ENCODE measurements at places on chromosomes 4 and X.
A peak's percentile ranks its signal among the peaks of the same experiment; 100 is the strongest.

DNA sequence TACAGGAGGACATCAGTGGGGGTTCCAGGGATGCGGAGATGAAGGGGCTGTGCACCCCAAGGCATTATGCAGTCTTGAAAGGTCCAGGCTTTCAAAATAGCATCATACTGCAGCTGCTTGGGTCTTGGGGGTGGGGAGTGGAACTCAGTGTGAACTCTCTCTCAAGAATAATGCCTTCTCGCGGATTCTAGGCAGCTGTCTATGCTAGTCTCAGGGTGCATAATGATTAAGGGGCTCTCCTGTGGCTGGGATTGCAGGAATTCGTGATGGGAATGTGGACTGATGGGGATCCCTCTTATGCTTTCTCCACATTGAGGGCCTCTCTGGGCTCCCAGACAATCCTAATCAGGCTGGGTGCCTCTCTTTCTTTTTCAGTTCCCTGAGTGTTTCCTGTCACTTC lies 172.2 kb upstream of the ARHGAP24 start:
- no peak for DNase-seq

DNA sequence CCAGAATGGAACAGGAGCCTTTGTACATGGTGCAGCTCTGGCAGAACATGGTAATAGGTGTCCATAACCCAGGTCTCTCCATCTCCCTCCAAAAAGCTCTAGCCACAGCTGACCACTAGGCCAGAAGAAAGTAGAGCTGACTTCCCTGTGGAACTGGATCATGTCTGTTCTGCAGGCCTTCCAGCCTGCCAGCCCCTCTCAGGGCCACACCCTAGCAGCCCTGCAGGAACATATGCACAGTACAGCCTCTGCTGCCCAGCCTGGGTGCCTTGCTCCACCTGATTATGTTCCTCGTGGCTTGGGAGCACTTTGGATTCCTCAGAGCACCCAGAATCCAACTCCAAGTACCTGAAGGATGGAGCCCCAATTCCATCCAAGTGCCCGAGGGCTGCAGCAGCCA lies 12.0 kb downstream of the NDST3 start:
- no peak for DNase-seq

- DNase-seq: no peak
Observed at GRCh38 chr4:14652522-14652921, 349.8 kb upstream of the CPEB2 start.

GRCh38 chrX:110698696-110699095 lies 96.9 kb downstream of the CHRDL1 start:
- DNase-seq: no peak

DNA sequence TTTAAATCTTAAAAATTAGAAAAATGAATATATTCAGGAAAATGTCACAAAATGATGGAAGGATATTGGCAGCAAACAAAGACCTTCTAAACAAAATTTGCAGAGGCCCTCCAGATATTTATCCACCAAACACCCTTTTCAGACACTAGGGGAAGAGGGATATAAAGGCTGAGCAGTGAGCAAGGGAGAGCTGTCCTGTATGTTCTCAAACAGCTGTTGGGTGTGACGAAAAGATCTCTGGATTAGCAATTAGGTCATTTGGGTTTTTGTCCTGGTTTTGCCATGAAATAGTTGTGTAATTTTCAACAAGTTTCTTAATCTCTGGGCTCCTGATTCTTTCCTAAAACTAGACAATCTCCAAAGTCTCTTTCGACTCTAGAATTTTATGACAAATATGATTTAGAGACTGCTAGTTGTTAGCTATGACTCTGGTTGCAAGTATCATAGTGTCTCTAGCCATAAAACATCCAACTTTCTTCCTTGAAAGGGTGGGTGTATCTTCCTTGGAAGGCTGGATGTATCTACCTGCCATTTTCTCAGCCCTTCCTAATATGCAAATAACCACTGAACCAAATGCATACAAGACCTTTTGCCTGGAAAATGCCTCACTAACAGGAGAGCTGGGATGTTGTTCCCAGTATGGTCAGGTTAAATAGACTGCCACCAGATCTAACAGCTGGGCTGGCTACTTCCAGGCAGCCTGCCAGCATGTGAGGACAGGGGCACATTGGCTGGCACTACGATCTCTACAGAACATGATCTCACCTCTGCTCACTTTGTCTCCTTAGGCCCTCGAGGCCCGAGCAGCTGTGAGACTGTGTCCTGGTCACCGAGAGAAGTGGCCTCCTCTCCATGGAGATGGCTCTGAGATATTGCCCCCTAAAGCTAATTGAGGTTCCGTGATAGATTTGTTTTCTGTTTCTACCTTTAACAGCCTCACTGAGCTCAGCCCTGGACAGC lies 225.5 kb upstream of the JADE1 start:
- DNase-seq: no peak

GRCh38 chr4:31037703-31038102 lies 317.5 kb downstream of the PCDH7 start:
- DNase-seq: no peak

DNA sequence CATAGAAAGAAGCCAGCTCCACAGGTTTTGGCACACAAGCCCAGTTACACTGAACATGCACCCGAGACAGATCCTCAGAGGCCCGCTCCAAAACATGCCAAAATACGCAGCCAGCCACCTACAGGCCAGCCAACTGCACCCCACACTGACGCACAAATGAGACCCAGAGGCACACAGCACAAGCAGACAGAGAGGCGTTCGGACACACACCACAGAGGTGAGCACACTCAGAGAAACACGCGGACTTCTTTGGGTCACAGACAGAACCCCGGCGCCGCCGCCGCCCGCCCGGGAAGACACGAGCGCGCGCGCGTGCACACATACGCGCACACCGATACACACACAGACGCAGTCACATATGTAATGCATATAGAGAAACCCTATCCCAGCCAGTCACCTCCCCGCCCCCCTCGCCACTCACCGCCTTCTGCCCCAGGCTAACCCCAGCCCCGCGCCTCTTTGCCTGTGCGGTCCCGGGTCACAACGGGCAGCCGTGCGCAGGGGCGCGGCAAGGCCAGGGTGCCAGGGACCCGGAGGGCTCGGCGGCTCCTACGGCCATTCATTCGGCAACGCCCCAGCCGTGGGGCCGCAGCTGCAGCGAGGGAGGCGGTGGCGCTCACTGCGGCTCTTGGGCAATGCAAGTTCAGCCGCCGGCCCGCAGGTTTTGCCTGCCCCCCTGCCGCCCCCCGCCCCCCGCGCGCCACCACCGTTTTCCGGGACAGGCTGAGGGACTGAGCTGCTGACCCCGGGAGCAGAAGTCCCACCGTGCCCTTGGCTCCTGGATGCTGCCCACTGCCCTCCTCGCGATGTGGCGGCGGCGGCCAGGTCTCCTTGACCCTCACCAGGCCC lies 553 bp downstream of the SEPTIN6 start:
- peak; percentile 40 for DNase-seq

DNA sequence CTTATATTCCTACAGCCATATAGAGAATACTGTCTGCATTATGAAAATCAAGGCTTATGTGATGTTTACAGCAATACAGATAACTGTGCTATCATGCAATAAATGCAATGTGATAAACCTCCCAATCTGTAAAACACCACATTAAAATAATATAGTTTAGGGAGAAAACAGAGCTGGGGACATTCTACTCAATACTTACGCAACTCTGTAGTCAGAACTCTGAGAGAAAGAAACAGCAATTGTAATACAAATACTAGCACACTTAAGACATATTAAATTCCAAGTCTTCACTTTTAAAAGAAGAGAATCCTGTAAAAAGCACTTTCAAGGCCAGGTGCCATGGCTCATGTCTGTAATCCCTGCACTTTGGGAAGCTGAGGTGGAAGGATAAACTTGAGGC lies 61.4 kb downstream of the ANKRD17 start:
- no peak for DNase-seq

GRCh38 chrX:23938690-23939089 lies 30.9 kb downstream of the CXorf58 start:
- DNase-seq: peak; percentile 8

DNA sequence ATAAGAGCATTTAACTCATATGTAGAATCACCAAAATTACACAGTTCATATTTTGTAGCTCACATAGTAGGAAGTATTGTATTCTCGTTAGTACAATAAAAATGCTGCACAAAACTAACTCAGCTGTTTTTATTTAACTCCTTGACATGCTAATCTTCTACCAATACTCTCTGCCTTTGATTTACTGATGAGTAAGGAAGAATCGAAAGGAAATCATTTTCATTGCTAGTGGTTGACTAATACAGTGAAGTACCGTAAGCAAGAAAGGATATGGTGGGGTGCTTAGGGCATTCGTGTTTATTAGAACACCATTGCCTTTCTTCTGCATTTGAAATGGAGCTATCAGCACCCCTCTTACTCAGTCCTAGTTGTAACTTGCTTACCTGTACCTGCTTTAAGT lies 1239.1 kb upstream of the TENM3 start:
- peak; percentile 66 for DNase-seq

- peak; percentile 22 for DNase-seq
Observed at GRCh38 chr4:7105276-7105675, 37.4 kb upstream of the GRPEL1 start.

GRCh38 chrX:152028579-152028978 lies 54.1 kb upstream of the GABRE start:
- DNase-seq: no peak

GRCh38 chr4:31341601-31342359 lies 621.6 kb downstream of the PCDH7 start:
- DNase-seq: no peak

DNA sequence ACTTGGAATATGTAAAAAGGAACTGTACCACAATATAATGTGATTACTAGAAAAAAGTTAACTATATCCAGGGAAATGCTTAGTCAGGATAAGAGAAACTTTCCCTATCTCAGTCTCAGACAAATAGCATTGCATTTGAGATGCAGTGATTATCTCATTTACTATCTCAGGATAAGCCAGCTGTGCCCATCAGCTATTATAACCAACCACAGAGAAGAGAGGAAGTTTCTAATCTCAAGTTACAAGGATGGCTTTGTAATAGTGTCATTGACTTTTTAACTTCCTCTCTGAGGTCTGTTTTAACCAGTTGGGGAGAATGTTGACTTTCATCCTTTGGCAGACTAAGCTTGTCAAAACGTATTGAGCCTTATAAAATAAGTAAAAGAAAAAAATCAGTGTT lies 56.5 kb downstream of the SNX25 start:
- DNase-seq: peak; percentile 64

DNA sequence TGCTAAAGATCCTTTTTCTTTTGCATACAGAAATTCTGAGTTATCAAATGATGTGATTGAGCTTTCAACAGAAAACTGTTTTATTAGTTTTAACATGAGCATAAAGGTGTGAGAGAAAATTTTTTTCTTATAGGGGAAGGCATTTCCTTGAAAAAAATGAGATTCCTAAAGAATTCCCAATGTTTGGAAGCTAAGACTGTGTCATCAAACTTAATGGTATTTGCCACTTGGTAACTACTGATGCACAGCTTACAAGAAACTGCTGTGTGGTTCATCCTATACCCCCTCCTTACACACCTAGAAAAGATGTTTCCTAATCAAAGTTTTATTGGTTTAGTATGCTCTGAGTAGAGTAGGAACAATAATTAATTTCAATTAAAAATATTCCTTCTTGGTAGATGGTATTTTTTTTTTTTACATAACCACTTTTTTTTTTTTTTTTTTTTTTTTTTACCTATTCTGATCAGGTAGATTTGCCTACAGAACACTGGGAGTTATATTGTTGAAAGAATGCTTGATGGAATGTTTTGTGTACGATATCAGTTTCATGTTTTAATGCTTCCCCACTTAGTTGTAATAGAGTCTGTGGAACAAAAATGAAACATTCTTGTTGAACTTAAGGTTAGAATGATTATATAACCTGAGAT lies 6.0 kb downstream of the PTPN13 start:
- peak; percentile 15 for DNase-seq

GRCh38 chrX:20527558-20528011 lies 260.9 kb upstream of the RPS6KA3 start:
- no peak for DNase-seq

DNA sequence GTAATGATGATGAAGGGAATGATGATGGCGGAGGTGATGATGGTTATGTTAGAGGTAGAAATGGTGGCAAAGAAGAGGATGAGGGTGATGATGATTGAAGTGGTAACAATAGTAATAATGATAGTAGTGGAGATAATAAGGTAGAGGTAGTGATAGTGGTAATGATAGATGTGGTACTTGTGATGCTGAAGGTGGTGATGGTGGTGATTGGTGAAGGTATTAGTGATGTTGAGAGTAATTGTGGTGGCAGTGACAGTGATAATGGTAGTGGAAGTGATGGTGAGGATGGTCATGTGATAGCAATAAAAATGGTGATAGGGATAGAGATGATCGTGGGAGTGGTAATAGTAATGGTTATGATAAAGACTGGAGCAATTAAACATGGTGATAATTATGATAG lies 108.8 kb downstream of the EFNB1 start:
- DNase-seq: no peak

DNA sequence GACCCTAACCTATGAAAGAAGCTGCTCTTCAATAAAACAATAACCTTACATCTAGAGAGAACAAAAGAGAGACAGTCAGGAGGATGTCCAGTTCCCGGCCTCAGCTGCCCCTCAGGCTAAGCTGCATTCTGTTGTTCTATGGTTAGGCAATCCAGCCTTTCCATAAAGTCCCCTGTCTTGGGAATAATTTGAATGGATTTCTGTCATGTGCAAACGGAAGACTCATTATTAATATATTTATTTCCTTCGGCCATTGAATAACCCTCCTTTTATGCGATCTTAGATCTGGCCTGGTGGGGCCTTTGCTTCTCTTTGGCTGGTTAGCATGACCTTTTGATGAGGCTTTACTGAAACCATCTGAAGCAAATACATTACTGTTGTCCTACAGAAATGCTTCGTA lies 80.1 kb downstream of the ANKRD50 start:
- DNase-seq: no peak

GRCh38 chr4:23856630-23857029 lies 33.2 kb downstream of the PPARGC1A start:
- DNase-seq: no peak

GRCh38 chr4:158050942-158051341 lies 121.9 kb downstream of the GASK1B start:
- DNase-seq: no peak

DNA sequence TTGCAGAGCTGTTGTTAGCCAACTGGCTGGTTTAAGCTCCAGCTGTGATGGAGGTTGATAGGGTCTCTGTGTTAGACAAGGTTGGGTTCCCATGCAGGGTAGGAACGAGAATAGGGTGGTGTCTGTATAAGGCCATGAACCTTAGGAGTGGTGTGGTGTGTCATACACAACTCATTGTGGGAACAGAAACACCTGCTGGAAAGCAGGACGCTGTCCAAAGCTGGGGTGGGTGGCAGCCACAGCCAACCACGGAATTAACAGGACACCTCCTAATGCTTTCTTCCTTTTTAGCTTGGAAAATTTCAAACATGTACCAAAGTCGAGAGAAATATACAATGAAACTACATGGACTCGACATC lies 94.4 kb downstream of the ARHGAP10 start:
- DNase-seq: no peak

GRCh38 chrX:66635360-66635759 lies 3.5 kb downstream of the EDA2R start:
- DNase-seq: peak; percentile 86

All from fibroblast of skin of right biceps (primary cell).